ENCODE measurements at places on chromosomes 6 and 20.

GRCh38 chr6:146700078-146700686, 101.4 kb downstream of the ADGB start:
- DNase-seq, result peak; percentile 68

- DNase-seq, result peak; percentile 27
Observed at GRCh38 chr6:41637194-41638001, 870 bp upstream of the MDFI start.

DNA sequence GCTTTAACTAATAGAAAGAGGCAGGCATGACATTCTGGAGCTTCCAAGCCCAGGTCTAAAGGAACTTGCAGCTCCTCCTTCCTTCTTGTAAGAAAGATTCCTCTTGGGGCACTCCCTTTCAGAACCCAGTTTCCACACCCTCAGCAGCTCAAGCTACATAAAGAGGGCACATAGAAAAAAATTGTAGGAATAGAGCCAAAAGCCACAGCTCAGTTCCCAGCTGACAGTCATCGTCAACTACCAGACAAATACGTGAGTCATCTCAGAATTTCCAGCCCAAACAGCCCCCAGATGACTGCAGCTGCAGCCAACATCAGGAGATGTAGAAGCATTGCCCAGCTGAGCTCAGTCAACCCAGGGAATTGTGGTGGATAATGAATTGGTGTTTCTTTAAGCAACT, 349.8 kb upstream of the ARID1B start:
- peak; percentile 61 for DNase-seq

DNA sequence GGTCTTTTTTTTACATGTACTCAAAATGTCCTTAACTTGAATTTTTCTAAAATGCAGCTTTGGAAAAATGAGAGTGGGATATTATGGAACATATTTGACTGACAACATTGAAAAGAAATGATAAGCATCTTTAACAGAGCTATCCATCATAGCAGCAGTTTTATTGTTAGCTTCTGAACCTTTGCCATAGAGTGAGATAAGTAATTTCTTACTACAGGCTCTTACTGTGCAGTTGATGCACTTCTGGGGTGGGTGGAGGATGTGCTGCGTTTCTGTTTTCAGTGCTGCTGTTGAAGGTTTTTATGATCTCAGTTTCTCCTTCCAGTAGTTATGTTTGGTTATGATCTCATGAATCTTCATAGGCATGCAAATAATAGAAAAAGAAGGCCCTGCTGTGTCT, 267.0 kb downstream of the TMEM242 start:
- DNase-seq, result no peak

DNA sequence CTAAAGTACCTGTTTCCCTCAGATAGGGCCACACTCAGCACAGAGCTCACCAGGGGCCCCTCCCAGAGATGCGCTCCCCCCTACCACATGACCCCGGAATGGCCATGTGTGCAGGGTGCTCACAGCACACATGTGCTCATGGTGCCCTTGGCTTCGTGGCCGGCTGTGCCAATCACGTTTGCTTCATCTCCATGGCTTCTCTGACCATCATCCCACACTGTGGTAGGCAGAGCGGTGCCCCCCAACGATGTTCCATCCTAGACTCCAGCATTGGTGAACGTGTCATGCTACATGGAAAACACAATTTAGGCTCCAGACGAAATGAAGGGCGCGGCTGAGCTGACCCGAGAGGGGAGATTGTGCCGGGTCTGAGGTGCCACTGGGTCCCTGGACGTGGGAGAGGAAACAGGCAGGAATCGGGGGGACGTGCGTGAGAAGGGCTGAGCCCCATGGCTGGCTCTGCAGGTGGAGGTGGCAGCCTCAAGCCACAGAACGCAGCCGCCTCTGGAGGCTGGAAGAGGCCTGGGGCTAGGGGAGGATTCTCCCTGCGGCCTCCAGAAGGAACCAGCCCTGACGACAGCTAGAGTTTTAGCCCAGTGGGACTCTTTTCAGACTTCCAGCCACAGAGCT, 126.5 kb downstream of the DLL1 start:
- no peak for DNase-seq

- DNase-seq, result no peak
Observed at GRCh38 chr6:125406741-125407140, 105.0 kb upstream of the HDDC2 start.

- no peak for DNase-seq
Observed at GRCh38 chr6:16802071-16802470, 40.8 kb upstream of the ATXN1 start.
